M059J (cell line): ENCODE measurements at places on chromosomes 7 and 10. TPM values are rescaled to one million over a fixed set of nuclear protein-coding genes. Genes with fewer than 3 reads are reported as not detected.

KCNIP2 gene
- total RNA-seq = 0.07 and 0.57 TPM in 2 replicates

OLAH gene
- total RNA-seq = 0.52 TPM in 1 of 2 replicates, not detected in the other

ITIH5 gene
- 0.64 and 2.1 TPM in 2 replicates for total RNA-seq

PNLIP gene
- not detected in 2 replicates for total RNA-seq

PCDH15 gene
- total RNA-seq = not detected in 2 replicates

PDZD7 gene
- total RNA-seq = 0.27 and 1.6 TPM in 2 replicates
